ENCODE measurements at places on chromosomes 6 and 20.

GRCh38 chr6:135440087-135440792, 57.3 kb downstream of the AHI1 start:
- no peak for DNase-seq

- no peak for DNase-seq
Observed at GRCh38 chr20:50455656-50456451, 54.3 kb upstream of the PTPN1 start.

GRCh38 chr6:31826793-31827285, 699 bp upstream of the HSPA1B start:
- DNase-seq, result no peak

GRCh38 chr6:4901386-4902061, 102.3 kb downstream of the RPP40 start:
- no peak for DNase-seq

GRCh38 chr6:106527117-106527516, 102.2 kb downstream of the RTN4IP1 start:
- DNase-seq, result no peak

DNA sequence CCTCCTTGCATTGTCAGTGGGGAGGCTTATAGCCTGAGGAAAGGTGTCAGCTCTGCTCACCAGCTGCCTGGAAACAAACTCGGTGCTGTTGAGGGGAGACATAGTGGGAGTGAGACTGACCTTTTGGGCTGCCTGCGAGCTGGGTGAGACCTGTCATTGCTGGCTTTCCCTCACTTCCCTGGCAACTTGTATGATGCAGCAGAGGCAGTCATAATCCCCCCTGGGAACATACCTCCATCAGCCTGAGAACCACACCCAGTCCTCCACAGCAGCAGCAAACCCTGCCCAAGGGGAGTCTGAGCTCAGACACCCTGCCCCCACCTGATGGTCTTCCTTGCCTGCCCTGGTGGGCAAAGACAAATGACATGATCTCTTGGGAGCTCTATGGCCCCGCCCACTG, 521.2 kb upstream of the IMPG1 start:
- DNase-seq, result no peak

DNA sequence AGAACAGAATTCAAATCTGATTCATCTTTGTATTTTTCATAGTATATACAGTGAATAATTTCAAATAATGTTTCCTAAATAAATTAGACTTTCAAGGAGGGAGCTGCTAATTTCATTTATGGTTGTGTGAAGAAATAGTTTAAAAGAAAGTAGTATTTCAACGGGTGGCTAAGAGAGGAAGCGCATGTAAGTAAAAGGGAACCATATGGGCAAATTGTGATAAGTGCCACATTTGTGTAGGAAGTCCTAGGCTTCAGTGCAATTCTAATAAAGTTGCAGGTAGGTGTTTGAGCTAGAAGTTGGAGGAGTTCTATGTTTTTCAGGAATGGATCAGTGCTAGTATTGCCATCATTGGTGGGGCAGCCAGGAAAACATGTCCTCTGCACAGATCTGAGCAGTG, 178.8 kb upstream of the PRDM1 start:
- DNase-seq, result no peak

GRCh38 chr20:19921284-19921793, 95.8 kb upstream of the NAA20 start:
- DNase-seq, result no peak

- no peak for DNase-seq
Observed at GRCh38 chr20:25346349-25346748, 44.3 kb downstream of the ABHD12 start.

DNA sequence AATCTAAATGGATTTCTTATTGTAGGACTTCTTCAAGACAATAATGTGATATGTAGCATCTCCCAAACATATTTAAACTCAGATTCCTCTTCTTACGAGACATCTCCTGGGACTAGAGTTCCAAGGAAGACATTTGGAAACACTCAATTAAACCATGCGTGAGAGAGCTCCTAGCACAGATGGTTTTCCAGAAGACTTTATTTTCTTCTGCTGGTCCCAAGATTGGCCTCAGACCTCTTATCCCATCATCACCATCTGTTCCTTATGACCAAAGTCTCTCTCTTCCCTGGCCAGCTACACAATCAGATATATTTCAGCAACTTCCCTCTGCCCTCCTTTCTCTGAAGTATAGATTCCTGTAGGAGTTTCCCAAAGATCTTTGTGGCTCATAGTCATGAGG, 93.2 kb upstream of the JARID2 start:
- DNase-seq, result no peak

- DNase-seq, result no peak
Observed at GRCh38 chr6:26311012-26311384, 54.0 kb upstream of the BTN3A2 start.

DNA sequence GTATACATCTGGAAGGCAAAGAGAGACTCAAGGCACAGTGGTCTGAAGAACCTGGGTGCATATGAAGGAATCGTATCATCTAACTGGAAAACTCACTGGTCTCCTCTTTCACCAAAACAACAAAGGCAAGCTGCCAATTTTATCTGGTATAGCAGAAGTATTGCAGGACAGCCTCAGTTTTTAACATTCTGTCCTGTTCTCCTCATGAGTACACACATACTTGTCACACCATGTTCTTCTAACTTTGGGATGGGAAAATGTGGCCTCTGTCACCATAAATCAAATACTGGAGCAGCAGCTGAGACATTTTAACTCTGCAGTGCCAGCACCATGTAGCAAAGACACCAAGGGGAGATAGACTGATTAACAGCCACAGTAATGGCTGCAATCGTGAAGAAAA, 199.1 kb upstream of the CNR1 start:
- DNase-seq, result no peak

DNA sequence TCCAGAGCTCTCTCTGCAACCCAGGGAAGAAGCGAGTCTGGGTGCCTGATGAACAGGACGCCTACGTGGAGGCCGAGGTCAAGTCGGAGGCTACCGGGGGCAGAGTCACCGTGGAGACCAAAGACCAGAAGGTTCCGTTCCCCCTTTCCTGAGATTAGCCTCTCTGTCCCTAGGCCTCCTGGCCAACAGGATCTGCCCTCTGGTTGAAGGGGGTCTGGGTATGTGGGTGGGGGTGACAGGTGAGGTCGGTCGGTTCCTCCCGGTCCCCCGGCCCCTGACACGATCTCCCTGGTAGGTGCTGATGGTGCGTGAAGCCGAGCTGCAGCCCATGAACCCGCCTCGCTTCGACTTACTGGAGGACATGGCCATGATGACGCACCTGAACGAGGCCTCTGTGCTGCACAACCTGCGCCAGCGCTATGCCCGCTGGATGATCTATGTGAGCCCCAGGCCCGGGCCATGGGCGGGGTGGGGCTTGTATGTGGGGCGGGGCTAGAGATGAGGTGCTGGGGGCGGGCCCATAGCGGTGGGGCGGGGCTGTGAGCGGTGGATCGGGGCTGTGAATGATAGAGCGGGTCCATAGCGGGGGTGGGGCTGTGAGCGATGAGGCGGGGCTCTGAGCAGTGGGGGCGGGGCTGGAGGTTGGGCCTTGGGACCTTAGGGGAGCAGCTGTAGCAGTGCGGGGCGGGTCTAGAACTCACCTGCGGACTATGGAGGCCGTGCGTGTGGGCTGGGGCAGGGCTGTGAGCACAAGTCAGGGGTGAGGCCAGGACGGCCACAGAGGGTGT, 23.9 kb downstream of the MYH7B start:
- DNase-seq, result no peak

DNA sequence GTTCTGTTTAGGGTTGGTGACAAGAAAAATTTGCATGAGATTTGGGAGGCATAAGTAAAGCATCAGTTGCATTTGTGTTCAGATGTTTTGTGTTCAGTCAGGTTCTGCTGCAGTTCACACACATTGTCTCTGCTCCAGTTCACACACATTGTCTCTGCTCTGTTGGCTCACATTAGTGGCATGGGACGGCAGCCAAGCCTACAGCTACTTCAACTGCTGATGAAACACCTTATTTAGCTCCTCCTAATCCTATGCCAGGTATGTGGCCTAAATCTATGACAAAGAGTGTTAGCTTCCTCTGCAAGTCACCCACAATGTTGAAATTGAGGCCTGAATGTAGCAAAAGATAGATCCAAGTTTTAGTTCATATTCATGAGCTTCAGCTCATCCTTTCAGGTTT, 278.1 kb upstream of the SYNCRIP start:
- no peak for DNase-seq

- no peak for DNase-seq
Observed at GRCh38 chr6:135962731-135963130, 111.2 kb downstream of the PDE7B start.
